Activated naive CD4-positive, alpha-beta T cell treated with anti-CD3 and anti-CD28 coated beads for 36 hours (primary cell): ENCODE measurements at places on chromosomes 3 and 15.

GRCh38 chr15:29849716-29850115 is 27.4 kb upstream of the TJP1 start:
- no peak for DNase-seq

GRCh38 chr3:25171118-25171807 is 256.8 kb upstream of the RARB start:
- no peak for DNase-seq

DNA sequence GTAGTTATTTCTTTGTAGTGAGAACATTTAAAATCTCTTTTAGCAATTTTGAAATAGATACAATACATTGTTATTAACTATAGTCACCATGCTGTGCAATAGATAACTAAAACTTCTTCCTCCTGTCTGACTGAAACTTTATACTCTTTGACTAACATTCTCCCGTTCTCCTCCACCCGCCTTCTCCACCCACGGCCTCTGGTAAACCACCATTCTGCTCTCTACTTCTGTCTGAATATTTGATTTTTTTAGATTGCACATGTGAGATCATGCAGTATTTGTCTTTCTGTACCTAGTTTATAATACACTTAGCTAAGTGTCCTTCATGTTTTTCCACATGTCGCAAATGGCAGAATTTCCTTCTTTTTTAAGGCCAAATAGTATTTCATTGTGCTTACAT is 72.8 kb upstream of the RBM5 start:
- no peak for DNase-seq

DNA sequence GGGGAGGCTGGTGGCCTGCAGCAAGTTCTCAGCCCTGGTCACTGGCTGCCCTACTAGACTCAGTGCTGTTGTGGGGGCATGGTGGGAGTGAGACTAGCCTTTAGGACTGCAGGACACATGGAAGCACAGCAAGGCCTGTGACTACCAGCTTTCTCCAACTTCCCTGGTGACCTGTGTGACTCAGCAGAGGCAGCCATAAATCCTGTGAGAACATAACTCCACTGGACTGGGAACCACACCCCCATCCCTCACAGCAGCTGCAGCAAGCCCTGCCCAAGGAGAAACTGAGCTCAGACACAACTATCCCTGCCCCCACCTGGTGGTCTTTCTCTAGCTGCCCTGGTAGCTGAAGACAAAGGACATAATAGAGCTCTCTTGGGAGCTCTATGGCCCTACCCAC is 111.3 kb downstream of the DCLK3 start:
- DNase-seq, result no peak

DNA sequence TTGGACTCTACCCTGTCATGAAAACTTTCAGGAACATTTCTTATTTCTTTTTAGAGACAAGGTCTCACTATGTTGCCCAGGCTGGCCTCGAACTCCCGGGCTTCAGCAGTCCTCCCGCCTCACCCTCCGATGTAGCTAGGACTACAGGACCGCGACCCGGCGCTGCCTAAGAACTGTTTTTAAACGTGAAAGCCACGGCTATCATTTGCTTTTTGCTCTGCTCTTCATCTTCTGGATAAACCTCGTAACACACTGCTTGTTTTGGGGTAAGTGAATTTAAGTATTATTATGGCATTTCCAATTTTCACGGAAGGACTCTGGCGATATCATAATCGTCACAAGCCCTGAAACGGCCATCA is 14.3 kb upstream of the CCNL1 start:
- peak; percentile 42 for DNase-seq

- no peak for DNase-seq
Observed at GRCh38 chr3:88996691-88997090, 110.7 kb upstream of the EPHA3 start.

GRCh38 chr3:188008582-188009213 is 145.3 kb upstream of the LPP start:
- no peak for DNase-seq

- DNase-seq, result no peak
Observed at GRCh38 chr3:136932523-136932922, 25.3 kb upstream of the IL20RB start.
